ENCODE measurements at places on chromosomes 4 and X. TPM values are rescaled to one million over a fixed set of nuclear protein-coding genes. Genes with fewer than 3 reads are reported as not detected.
A peak's percentile ranks its signal among the peaks of the same experiment; 100 is the strongest.

The CXXC4 gene
- not detected for total RNA-seq

The VCX3B gene
- not detected for total RNA-seq

The GYG2 gene
- not detected for total RNA-seq

The IL21 gene
- total RNA-seq, result 0.09 TPM

The AWAT2 gene
- total RNA-seq, result not detected

DNA sequence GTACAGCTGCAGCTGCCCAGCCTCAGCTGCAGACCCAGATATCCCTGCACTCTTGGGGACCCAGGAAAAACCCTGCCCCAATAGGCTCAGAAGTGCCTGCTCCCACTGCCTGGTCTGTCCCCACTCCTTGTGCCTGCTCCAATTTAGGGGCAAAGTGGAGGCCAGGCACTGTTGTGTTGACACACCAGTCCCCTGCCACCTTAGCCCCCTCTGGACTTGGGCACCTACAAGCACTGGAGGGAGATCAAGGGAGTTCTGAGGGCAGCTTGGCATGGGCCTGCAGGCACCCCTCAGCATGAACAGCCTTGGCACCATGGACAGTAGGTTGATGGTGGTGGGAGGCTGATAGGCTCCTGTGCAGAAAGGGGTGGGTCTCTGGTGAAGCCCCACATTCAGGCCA, 2020.8 kb upstream of the ADGRL3 start:
- no peaks in the 10 kb centered on the region for H3K4me1 ChIP-seq
- DNase-seq, result no peak
- no peaks in the 10 kb centered on the region for H3K27me3 ChIP-seq
- H3K36me3 ChIP-seq, result no peaks in the 10 kb centered on the region

- H3K36me3 ChIP-seq, result peaks cover 18% of the 10 kb centered on the region
- no peak overlapping the region for H3K4me3 ChIP-seq
These were observed 96.8 kb downstream of the MTMR1 start for GRCh38 chrX:150790021-150790420.

DNA sequence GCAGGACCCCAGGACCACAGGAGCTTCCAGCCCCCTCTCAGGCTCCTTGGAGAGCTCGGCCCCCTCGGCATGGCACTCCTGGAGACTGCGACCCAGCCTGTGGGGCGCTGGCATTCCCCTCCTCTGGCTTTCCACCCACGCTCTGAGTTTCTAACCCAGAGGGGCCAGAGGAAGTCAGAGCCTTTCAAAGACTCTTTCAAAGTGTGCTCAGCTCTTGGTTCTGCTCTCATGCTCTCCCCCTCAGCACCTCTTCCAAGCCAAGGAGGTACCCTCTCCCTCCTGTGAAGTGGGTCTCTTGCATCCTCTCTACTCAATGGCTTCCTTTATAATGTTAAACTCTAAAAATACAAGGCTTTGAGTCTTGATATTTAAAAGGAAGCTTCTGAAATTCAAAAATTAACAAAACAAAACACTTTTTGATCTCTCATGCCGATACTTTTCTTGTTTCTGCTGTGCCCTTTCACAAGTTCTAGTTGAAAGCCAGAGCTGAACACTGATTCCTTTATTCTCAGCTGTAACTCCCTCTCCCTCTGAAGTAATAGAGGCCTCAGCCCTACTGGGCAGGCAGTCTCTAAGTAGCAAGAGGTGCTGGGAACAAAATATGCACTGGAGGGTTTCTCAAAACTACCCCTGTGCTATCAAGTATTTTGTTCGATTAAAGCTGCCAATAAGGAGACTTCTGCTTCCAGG, 82.8 kb downstream of the NAT8L start:
- peaks cover 25% of the 10 kb centered on the region for H3K4me1 ChIP-seq
- no peaks in the 10 kb centered on the region for H3K36me3 ChIP-seq
- peak; percentile 52 for DNase-seq
- H3K4me3 ChIP-seq, result peak overlapping the region; percentile 49
- no peaks in the 10 kb centered on the region for H3K27me3 ChIP-seq

GRCh38 chrX:39855748-39856129, 242.0 kb downstream of the BCOR start:
- peak; percentile 93 for DNase-seq
- H3K4me3 ChIP-seq, result peak overlapping the region; percentile 75
- H3K27ac ChIP-seq, result peak overlapping the region; percentile 97
- no peaks in the 10 kb centered on the region for H3K27me3 ChIP-seq
- H3K36me3 ChIP-seq, result no peaks in the 10 kb centered on the region

DNA sequence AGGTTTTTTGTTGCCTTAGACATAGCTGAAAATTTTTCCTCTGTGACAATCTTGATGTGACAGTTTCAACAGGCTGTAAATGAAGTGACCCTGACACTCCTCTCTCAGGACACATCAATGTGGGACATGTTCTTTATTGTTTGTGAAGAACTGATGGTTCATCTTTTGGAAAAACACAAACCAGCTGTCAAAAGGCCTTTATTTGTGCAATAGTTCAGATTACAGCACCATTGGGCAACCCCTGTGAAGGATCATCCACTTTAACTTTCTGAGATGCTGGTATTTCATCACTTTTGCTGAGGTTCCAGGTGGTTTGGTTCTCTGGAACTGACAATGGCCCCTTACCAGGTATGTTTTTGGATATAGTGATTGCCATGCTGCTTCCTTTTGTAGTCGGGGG, 40.3 kb downstream of the OSTC start:
- no peaks in the 10 kb centered on the region for H3K36me3 ChIP-seq
- DNase-seq, result no peak
- no peaks in the 10 kb centered on the region for H3K4me1 ChIP-seq
- no peak overlapping the region for H3K27ac ChIP-seq

Measured in activated CD8-positive, alpha-beta T cell treated with anti-CD3 and anti-CD28 coated beads for 36 hours (primary cell).